Nucleus accumbens (tissue), 56 donors: ENCODE measurements at places on chromosomes 7 and 10.

GRCh38 chr7:134014935-134015334 is 112.2 kb upstream of the LRGUK start:
- no peak for DNase-seq

GRCh38 chr10:115355162-115355760 is 262.1 kb downstream of the ATRNL1 start:
- DNase-seq, result no peak

GRCh38 chr7:84633-85020 is 107.7 kb upstream of the FAM20C start:
- no peak for DNase-seq

- DNase-seq, result no peak
These were observed 119.1 kb upstream of the FOXP2 start for GRCh38 chr7:114295522-114295921.

DNA sequence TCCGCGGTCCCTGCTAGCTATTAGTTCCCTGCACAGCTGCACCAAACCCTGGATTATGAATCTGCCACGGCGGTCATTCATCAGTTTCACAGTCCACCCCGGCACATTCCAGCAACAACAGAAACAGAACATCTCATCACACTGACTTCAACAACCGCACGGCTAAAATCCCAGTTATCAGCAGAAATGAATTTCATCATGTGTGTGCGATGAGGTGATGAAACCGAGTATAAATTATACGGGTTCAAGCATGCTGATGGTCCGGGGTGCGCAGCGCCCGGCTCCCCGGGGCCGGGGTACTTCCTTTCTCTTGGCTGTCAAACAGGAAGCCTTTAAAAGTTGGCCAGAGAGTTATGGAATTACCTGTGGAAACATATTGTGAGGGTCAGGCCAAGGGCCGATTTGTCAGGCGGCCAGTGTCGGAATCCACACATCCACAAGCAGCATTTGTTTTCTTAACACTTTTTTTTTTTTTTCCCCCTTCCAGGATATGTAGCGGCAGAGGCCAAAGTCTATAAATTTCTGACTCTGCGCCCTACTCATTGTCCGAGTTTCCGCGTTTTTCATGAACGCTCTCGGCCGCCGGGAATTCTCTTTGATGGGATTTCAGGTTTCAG is 420.9 kb upstream of the MGMT start:
- no peak for DNase-seq

DNA sequence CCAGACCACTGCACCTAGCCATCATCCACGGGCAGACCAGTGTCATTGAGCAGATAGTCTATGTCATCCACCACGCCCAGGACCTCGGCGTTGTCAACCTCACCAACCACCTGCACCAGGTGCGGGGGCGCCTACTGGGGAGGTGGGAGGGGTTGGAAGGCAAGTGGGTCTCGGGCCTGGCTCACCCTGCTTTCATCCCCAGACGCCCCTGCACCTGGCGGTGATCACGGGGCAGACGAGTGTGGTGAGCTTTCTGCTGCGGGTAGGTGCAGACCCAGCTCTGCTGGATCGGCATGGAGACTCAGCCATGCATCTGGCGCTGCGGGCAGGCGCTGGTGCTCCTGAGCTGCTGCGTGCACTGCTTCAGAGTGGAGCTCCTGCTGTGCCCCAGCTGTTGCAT is 4.6 kb downstream of the NFKB2 start:
- DNase-seq, result no peak

- DNase-seq, result no peak
These were observed 154.9 kb upstream of the ITGB1 start for GRCh38 chr10:33112831-33113455.

GRCh38 chr7:38796626-38797501 is 112.1 kb downstream of the VPS41 start:
- DNase-seq, result no peak

DNA sequence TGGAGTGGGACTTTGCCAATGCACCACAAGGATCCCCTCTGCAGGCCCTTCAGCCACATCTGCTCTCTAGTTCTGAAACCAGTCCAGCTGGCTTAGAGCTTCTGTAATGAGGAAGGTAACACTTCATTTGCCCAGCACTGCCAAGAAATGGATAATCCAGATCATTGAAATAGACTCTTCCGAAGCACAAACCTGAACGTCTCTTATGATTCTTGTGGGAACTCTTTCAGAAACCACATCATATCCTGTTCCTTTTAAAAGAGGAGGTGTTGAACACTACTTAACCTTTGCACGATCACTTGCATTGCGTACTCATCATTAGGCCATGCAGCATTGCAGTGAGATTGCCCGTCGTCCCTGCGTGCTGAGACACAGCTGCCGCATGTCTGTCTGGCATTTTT is 25.8 kb upstream of the PLPP4 start:
- DNase-seq, result no peak

GRCh38 chr10:93069245-93069561 is 4.5 kb upstream of the CYP26A1 start:
- no peak for DNase-seq

GRCh38 chr10:109975244-109976190 is 32.3 kb upstream of the ADD3 start:
- no peak for DNase-seq

DNA sequence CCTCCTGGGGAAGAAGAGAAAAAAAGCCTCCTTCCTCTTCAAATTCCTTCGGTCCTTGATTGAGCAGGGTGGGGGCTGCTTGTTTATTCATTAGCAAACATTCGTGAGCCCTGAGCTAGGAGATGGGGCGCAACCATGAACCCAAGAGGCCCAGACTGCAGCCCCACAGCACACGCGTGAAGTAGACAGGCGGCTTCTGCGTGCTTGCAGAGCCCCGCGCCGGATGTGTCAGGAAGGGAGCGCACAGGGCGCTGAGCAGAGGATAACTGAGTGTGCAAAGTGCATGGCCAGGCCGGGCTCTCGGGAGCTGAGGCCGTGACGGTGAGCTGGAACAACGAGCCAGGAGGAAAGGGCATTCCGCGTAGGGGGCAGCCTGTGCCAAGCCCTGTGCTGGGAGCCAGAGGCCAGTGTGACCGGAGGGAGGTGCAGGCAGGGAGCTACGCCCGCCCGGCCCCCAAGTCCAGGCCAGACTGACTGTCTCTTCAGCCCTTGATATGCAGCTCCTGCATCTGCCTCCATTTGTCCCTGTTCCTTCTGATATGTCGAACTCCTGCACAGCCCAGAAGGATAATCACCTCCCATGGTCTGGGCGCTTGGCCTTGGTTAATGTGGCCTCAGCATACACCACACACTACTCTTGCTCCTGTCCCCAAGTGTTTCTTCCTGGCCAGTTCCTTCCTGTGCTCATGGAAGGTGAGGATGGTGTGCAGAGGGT is 4.6 kb downstream of the FOXL3 start:
- DNase-seq, result no peak

DNA sequence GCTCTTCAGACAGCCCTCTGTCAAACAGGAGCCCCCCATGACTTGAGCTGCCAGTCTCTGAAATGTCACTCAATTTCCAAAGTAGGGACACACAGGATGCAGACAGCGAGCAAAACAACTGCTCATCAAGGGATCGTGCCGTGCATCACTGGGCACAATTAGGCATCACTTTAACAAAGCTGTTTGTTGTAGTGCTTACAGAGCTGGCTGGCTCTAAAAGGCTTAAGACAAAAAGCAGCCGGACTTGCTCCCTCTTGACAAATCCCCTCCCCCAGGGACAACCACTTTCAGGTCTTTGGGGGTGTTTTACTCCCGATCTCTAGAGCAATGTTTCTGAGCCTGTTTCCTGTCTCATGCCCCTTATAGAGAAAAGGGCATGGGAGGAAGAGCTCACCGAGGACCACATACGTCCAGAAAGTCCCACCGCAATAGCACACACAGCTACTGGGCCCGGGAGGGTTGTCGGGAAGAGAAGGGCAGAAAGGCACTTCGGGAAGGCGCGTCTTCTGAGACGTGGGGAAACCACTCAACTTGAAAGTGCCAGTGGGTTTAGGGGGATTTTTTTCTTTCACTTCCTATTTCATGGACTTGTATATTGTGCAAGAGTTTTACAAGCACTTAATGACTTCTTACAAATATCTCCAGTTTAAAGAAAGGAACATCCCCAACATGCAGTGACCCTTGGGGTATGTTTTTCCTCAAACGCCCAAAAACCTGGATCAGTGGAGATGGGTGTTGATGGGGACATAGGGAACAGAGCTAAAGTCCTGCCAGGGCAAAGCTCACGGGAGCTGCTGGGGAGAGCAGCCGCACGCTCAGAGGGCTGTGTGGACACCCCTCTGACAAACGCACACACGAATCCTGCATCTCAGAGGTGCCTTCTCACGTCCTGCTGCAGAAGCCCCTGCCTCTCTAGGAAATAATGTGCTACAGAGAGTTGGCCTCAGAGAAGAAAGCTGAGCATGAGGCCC is 27.1 kb downstream of the LRRC20 start:
- DNase-seq, result no peak
